NCI-H1092 (cell line): ENCODE measurements at places on chromosomes 1 and 21.
A peak's percentile ranks its signal among the peaks of the same experiment; 100 is the strongest.

GRCh38 chr1:218521414-218522169 is 176.5 kb downstream of the TGFB2 start:
- DNase-seq: peak; percentile 8

DNA sequence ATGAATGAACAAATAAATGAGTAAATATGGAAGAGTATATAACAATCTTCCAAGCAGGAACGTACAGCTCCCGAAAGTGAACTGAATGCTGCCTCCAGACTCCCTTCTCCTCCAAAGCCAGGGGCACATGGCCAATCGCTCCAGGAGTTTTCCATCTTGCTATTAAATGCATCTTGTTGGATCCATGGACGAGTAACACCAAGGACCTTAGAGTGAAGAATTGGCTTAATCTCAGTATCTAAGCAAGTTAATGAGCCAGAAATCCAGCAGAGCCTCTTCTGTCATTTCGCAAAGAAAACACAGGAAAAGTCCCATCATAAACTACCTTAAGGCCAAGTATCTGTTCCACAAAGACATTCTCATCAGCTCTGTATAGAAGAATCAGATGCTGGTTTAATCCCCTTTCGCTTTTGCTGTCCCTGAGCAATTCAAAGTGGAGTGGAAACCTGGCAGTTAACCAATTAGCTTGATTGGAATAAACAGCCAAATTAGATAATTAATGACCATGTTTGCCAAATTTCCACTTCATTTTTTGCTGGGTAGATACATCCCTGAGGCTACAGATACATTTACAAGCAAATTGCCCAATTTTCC is 116.0 kb downstream of the MIS18A start:
- no peak for DNase-seq

DNA sequence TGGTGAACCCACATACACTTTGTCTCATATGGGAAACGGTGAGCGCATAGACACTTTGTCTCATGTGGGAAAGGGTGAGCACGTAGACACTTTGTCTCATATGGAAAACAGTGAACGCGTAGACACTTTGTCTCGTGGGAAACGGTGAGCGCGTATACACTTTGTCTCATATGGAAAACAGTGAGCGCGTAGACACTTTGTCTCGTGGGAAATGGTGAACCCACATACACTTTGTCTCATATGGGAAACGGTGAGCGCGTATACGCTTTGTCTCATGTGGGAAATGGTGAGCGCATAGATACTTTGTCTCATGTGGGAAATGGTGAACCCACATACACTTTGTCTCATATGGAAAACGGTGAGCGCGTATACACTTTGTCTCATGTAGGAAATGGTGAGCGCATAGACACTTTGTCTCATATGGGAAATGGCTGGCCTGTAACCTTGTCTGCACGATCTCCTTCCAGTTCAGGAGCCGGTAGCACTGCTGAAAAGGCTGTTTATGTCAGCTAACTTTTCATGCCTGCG is 50.7 kb upstream of the TRAPPC10 start:
- DNase-seq: no peak

- no peak for DNase-seq
Measured at GRCh38 chr1:63651161-63651701, 58.0 kb downstream of the PGM1 start.

- DNase-seq: no peak
Measured at GRCh38 chr1:230568008-230568407, 74.3 kb upstream of the COG2 start.

- no peak for DNase-seq
Measured at GRCh38 chr1:21242846-21243245, 47.4 kb downstream of the ECE1 start.

- DNase-seq: peak; percentile 54
Measured at GRCh38 chr1:186482661-186483255, 21.8 kb upstream of the PDC start.

DNA sequence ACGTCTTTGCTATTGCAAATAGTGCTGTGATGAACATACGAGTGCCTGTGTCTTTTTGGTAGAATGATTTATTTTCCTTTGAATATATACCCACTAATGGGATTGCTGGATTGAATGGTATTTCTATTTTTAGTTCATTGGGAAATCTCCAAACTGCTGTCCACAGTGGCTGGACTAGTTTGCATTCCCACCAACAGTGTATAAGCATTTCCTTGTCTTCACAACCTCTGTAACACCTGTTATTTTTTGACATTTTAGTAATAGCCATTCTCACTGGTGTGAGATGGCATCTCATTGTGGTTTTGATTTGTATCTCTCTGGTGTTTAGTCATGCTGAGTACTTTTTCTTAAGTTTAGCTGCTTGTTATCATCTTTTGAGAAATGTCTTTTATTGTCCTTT is 215.0 kb downstream of the FMN2 start:
- no peak for DNase-seq

DNA sequence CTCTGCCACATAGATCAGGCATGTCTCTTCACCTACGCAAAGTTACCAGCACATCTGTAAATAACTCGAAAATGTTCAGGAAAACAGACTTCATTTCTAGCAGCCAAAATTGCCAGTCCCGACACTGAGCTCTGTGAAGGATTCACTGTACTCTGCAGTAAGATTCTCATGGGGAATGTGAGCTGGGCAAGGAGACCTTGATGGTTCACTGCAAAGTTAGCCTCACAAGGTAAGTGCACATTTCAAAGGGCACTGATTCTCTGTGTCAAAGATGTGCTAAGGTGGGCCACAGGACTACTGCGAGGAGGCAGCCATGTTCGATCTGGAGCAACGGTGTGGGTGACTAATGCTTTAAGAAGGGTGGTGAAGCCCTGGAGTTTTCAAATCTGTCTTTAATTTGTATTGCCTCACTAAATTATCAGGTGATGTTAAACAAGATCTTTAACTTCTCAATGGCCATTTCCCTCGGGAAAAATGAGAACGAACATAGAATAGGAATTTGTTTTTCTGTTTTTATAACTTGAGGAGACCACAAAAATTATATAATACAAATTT is 25.2 kb downstream of the STPG1 start:
- DNase-seq: no peak

DNA sequence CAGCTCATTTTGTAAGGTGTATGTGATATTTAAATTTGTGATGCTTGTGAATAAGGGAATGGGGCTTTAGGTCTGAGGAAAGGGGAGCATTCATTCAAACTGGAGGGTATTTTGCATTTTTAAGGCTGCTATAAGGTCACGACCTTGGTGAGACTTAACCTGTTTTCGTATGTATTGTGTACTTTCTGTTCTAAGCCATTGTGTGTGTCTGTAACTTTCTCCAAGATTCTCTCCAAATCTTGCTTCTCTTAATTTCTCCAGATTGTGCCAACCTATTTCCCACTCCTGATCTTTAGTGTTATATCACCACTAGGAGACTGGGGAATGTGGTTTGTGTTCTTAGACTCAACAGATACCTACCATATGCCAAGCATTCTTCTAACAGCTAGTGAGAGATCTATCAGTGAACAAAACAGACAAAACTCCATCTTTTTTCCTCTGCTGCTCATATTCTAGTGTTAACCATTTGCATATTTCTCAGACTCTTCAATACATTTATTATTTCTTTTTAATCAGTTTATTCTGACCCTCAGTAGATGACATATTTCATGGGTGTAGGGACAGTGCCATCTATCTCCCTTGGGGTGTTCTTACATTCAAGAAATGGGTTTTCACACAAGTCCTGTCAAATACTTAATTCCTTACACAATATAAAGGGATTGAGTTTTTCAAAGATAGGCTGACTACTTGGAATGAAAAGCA is 27.5 kb downstream of the ATP1B1 start:
- no peak for DNase-seq

GRCh38 chr1:58575551-58576324 is 1.3 kb downstream of the TACSTD2 start:
- DNase-seq: no peak

DNA sequence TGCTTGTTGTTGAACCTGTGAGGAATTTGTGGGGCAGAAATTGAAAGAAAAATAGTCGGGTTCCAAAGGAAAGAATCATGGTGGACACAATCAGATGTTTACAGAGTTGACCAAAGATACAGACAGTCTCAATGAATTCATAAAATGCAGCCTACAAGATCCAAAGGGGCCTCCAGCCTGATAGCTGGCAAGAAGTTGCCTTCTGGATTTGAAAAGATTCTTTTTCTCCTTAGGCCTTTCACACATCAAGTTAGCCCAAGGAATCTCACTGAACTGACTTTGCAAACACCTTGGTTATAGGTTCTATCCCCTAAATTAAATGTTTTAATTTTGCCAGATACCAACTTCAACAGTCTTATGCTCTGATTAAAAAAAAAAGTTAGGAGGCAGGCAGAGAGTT is 21.5 kb downstream of the SLAMF1 start:
- no peak for DNase-seq
